ENCODE measurements at places on chromosomes 3 and 15.

DNA sequence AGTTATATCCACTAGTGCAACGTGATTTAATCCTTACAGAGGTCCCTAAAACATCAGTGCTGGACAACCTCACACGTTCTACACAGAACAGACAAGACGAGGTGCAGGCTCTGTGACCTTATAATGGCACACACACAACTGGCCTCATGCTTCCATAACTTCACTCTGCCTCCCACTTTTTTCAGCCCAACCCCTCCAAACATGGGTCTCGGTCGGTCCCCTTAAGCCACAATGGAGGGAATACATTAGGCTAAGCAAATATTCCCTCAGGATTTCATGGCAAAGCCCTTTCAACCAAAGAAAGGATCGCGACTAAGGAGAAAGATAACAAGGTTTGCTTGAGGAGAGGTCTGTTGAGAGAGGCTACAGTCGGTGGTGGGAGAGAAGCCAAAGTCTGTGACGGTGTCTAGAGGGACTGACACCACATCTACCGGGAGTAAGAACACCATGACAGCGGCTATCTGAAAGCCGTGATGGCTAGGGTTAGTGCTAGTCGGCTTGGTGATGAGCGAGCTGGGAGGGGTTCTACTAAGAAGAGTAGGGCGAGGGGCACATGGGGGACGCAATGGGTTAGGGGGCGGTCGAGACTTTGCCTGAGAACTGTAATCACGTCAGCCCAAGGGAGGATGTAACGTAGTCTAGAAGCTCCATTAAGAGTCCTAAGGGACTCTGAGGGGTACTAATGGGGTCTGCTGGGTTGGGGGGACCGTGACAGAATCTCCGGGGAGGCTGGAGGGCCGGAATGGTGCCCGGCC is 1.0 kb downstream of the MYO9A start:
- DNase-seq: no peak

DNA sequence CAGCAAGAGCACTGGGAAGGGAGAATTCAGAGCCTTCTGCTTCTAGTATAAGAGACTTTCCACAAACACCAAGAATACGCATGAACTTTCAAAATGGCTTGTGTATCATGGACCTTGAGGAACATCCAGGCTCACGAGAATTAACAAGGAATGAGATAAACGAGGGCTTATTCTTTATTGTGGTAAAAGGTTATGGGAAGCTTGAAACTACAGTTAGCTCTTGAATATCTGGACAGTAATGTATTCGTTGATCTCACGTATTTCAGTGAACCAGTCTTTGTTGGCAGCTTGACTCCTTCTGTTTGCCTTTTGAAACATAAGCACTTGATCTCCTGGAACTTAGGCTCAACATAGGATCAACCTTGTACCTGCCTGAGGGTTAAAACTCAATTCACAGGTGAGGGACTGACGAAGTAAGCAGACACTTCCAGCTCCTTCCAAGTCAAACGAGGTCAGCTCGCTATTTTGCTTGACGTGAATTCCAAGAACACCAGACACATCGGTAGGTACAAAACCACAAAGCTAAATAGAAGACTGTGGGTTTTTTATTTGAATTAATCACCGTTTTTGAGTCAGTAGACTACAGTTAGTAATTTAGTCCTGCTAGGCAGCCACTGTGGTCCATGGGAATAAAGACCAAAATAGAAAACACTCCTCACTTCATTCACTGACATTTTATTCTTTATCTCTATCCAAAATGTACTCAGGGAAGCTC is 30.8 kb downstream of the GALNT15 start:
- DNase-seq: no peak

DNA sequence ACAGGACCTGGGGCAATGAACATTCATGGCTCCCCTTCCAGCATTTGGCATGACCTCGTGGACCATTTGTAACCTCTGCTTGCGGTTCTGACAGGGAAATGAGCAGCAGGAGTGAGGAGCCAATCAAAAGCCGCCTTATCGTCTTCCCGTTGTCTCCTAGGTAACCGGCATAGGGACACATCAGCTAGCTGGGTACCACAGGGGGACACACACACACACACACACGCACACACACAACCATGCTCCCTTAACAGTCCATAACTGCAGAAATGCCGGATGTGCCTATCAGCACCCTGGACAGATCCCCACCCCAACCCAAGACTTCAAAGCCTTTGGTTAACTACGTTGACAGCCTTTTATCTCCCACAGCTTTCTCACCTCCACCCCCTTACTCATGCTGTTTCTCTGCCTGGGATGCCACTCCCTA is 53.4 kb upstream of the CCDC174 start:
- peak; percentile 21 for DNase-seq

- no peak for DNase-seq
Observed at GRCh38 chr15:41512512-41512939, 1.1 kb downstream of the LTK start.

GRCh38 chr3:101845425-101845824 is 3.9 kb upstream of the NFKBIZ start:
- no peak for DNase-seq

GRCh38 chr15:96882121-96882772 is 551.7 kb downstream of the NR2F2 start:
- no peak for DNase-seq

- no peak for DNase-seq
Observed at GRCh38 chr3:84096188-84096587, 862.6 kb upstream of the CADM2 start.

DNA sequence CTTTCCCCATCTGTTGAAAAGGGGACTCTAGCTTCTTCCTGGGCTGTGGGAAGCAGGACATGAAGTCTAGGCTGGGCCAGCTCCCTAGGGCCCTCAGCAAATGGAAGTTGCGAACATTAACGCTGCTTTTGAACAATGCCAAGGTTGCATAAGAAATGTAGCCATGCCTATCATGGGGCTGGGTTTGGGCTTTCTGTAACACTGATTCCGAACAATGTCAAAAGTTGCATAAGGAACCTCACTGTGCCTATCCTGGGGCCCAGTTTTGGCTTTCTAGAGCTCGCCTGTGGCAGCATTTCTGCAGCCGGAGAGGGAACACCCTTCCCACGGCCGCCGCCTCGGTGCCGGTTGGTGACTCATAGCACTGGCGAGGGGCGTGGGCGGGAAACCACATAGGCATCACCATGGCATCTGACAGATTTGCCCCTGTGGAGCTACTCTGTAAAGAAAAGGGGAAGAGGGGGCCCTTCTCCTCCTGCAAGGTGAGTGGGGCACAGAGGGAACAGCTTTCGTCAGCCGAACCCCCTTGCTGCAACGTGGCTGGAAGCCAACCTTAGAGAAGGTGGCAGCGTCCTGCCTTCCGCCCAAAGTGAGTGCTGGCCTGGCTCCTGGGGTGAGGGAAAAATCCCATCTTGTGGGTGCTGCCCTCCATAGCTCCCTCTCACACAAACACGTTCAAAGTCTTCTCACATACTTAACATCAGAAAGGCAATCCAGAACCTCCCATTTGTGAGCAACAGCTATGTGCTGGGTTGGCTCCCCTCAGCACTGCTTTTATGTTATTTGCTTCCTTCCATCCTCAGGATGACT is 46.6 kb upstream of the ATP2B2 start:
- peak; percentile 90 for DNase-seq

DNA sequence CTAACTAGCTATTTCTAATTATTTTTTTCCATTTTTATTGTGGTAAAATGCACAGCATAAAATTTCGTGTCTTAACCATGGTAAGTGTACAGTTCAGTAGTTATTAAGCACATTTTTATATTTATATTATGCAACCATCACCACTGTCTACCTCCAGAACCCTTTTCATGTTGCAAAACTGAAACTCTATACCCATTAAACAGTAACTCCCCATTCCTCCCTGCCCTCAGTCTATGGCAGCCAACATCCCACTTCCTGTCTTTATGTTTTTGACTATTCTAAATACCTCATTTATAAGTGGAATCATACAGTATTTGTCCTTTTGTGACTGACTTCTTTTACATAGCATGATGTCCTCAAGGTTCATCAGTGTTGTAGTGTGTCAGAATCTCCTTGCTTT is 25.5 kb downstream of the SLC35A5 start:
- DNase-seq: no peak

- DNase-seq: no peak
Observed at GRCh38 chr3:99601515-99601914, 36.9 kb upstream of the COL8A1 start.

- DNase-seq: no peak
Observed at GRCh38 chr3:58627941-58628340, 38.6 kb downstream of the FAM3D start.

DNA sequence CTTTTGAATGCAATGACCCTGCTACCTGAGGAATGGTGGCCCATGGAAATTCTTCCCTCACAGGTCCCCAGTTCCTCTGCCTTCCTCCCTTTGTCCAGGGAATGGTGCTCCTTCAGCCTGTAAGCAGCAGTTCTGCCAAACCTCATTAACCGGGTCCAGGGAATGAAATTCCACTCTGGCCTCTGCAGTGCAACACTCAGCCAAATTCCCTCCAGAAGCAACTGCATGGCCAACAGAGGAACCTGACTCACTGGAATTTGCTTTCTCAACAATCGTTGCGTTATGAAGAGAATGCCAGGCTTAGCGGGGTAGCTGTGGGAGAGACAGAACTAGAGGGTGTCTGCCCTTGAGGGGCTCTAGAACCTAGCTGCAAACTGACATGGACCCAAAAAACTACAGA is 449.4 kb upstream of the PROK2 start:
- no peak for DNase-seq

GRCh38 chr15:99719096-99719541 is 14.1 kb downstream of the LYSMD4 start:
- no peak for DNase-seq

GRCh38 chr3:123312331-123313265 is 110.9 kb downstream of the SEC22A start:
- no peak for DNase-seq

DNA sequence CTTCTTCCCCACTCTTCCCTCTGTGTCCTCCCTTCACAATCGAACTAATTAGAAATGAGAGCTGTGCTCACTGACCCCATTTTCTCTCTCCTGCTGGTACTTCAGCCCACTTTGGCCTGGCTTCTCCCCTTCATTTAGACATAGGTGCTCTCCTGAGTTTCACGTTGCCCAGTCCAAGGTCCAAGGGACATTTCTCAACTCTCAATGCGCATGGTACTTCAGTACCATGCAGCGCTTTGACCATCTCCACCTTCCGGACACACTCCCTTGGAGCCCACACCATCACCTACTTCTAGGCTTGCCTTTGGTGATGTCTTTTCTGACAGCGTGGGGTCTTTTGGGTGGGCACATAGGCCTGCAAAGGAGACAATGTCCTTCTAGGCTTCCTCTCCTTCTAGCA is 99.7 kb downstream of the ABHD5 start:
- no peak for DNase-seq

DNA sequence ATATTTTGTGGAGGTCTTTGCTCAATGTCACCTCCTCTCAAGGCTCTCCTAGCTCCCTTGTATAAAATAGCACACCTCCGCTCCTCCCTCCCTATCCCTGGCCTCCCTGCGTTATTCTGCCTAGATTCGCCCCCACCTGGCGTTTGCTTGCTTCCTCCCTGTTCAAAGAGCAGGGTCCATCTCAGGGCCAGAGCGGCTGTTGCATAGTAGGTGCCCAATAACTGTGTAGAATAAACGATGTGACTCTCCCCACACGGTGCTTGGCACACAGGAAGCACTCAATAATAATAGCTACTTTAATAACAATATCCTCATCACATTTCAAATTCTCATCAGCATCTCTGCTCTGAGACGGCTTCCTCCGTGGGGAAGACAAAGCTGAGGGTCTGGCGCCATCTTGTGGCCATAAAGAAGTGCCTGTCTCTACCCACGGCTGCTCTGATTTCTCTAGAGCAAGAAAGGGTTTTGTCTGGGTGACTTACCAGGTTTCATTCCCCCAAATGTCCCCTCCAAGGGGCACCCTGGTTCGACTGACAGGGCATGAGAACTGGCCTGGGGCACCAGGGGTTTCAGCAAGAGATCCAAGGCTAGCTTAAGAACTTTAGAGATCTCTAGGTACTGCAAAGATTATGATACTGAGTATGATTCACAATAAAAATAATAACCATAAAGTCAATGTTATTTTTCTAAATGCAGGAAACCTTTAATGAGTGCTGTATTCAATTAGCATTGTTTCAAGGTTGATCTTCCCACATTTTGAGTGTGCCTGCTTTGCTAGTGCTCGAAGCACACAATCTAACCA is 16.1 kb downstream of the CD276 start:
- peak; percentile 76 for DNase-seq

- no peak for DNase-seq
Observed at GRCh38 chr3:197554196-197554561, 1.6 kb downstream of the BDH1 start.

GRCh38 chr3:22887664-22888291 is 315.3 kb upstream of the UBE2E2 start:
- no peak for DNase-seq

DNA sequence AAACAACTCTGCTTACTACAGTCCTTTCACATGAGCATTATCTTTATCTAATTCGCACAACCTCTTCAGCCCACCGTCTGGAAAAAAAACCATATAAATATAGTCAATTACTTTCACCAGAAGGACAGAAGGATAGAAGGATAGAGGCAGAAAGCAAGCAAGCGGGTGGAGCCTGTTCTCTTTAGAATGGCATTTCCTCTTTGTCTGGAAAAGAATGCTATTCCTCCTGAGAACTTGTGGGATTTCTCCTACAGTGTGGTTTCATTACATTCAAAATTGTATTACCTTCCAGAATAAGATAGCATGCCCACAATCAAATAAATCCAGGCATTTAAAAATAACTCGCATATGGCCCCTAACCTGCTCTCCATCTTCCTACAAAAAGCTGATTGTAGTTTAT is 23.1 kb downstream of the SLC30A4 start:
- DNase-seq: no peak

- DNase-seq: peak; percentile 12
Observed at GRCh38 chr15:76185716-76186115, 125.6 kb downstream of the ETFA start.

GRCh38 chr15:80615783-80616391 is 79.2 kb upstream of the ABHD17C start:
- DNase-seq: no peak

- no peak for DNase-seq
Observed at GRCh38 chr3:141789281-141789680, 26.1 kb downstream of the GRK7 start.

- no peak for DNase-seq
Observed at GRCh38 chr3:35707904-35708303, 68.6 kb downstream of the ARPP21 start.

DNA sequence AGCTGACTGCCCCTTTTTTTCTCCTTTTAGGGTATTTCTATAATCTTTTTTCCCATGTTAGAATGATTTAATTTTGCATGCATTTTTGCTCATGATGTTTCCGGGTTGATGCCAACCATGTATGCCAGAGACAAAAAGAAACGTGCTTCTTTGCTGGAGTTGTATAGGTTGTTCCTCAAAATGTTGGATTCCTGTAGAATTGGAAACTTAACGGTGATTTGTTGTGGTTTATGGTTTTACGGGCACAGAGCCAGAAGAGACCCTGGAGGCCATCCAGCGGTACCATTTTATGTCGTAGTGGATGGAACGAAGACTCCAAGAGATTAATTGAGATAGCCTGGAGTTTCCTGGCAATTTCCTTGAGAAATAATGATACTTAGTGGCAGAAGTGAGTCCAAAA is 481.5 kb upstream of the RGMA start:
- DNase-seq: no peak

- DNase-seq: peak; percentile 30
Observed at GRCh38 chr3:53195602-53196574, 34.9 kb downstream of the PRKCD start.
